ENCODE measurements at places on chromosomes 6 and 20.

GRCh38 chr20:47300071-47300470 is 56.4 kb downstream of the ZMYND8 start:
- DNase-seq = no peak

DNA sequence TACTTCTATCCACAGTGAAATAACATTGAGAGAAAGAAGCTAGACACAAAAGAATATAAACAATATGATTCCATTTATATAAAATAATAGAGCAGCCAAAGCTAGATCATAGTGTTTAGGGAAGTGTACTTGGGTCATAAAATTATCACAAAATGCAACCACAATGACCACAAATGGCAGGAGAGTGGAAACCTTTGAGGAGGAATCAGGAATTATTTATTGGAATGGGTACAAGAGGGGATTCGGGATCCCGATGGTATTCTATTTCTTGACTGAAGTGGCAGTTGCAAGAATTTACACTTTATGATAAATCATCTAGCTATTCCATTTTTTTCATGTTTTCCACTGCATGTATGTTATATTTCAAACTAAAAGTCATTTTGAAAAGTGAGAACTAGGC is 76.1 kb downstream of the IPCEF1 start:
- no peak for DNase-seq

DNA sequence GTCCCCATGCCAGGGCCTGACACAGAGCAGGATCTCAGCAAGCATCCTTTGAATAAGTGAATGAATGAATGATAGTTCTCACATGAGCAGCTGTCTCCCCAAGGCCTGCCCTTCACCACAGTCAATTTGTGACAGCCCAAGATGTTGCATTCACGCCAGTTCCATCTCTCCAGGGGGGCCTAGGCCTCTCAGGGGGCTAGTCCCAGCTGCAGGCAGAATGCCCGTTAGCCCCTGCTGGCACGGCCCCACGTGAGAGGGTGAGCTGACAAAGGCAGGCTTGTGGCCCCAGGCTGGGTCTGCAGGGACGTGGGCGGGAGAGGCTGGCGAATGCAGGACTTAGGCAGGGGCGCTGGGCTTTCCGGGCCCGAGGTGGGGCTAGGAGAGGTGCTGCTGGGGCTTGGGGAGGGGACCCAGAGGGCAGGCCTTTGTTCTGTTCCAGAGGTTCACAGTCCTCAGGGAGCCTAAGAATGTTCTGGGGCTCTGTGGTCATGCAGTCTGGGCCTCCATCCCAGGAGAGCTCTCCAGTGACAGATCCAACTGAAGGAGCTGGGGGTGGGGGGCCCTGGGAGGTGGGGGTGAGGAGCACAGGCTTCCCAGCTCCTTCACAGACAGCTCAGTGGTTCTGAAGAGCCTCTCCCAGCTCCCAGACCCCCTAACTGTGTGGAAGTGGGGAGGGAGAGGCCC is 30.5 kb upstream of the TLDC2 start:
- no peak for DNase-seq

DNA sequence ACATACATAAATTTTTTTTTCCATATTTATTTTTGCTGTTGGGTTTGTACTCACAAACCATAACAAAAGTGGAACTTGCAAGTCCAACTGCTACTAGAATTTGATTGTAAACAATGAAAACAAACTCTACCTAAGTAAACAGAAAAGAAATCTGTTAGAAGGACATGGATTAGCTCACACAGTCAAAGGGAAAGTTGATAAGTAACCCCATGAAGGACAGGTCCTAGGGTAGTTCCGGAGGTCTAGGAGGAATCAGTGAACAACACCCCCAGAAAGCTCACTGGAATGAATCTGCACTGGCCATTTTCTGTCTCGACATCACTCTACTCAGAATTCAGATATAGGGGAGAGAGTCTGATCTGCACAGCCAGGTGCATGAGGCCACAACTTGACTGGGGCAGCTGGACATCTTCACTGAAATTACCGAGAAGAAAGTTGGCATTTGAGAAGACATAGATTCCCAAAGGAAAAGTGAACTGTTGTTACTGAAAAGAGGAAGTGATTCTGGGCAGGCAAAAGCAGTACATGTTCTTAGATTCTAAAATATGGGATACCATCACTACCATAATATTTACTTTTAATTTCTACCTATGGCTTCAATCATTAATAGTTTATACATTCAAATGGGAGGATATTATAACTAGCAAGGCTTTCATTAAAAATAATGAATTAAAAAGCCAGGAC is 76.4 kb downstream of the HMGN3 start:
- DNase-seq = no peak

GRCh38 chr6:4472969-4473642 is 303.1 kb upstream of the CDYL start:
- no peak for DNase-seq

DNA sequence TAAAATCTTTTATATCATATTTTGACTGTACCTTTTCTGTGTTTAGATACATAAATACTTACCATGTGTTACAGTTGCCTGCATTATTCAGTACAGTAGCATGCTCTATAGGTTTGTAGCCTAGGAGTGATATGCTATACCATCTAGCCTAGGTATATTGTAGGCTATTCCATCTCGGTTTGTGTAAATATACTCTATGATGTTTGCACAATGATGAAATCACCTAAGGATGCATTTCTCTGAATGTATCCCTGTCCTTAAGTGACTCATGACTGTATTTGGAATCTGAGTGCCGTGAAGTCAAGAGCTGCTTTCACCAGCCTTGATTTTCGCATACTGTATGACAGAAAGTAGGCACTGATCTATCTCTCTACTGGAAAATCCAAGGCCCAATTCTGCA is 129.9 kb downstream of the UTRN start:
- DNase-seq = no peak

DNA sequence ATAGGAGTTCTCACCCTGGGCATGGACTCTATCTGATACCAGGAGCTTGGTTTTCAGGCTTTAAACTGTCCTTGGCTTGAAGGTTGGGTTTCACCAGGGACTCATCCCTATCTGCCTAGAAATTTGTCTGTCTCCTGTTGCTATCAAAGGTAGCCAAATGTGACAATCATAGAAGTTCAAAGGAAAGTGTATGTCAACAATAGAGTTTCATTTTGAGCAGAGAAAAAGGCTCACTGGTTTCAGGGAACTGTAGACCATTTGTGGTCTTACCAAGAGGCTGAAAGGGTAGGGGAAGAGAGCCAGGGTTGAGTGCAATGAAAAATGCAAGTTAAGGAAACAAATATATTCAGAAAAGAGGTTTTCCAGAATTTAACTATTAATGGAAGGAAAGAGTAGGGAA is 966.8 kb upstream of the CITED2 start:
- DNase-seq = no peak

DNA sequence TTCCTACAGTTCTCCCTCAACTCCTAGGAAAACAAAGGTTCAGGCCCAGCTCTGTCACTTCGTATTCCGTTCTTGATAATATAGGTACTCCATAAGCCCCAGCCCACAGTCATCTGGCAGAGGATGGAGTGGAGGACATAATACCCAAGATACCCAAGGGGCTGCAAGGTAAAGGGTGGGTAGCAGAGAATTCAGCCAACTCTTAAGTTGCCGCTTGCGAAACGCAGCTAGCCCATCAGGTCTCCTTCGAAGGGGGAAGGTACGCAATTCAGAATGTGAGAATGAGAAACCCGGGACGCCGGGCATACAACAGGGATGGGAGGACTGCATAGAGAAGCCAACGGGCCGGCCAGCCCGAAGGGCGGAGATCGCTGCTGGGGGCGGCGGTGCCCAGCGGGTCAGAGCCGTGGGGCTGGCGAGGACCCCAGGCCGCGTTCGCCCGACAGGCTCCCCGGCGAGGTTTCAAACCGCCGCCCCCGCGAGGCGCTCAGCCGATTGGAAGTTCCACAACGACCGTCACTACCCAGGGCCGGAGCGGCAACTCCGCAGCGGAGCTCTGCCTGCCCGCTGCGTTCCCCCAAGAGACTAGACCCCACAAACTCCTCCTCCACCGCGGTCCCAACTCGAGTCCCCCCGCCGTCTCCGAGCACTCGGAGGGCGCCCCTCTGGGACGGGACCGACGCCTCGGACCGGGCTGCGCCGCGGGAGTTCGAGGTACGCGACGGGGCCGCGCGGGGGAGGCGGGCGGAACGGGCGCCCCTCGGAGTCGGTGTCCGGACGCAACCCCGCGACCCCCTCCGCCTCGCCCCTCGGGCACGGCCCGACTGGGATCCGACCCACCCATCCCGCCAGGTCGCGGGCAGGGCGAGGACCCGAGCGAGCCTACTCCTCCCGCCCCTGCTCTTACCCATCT is 911 bp downstream of the CDK19 start:
- DNase-seq = peak; percentile 80

DNA sequence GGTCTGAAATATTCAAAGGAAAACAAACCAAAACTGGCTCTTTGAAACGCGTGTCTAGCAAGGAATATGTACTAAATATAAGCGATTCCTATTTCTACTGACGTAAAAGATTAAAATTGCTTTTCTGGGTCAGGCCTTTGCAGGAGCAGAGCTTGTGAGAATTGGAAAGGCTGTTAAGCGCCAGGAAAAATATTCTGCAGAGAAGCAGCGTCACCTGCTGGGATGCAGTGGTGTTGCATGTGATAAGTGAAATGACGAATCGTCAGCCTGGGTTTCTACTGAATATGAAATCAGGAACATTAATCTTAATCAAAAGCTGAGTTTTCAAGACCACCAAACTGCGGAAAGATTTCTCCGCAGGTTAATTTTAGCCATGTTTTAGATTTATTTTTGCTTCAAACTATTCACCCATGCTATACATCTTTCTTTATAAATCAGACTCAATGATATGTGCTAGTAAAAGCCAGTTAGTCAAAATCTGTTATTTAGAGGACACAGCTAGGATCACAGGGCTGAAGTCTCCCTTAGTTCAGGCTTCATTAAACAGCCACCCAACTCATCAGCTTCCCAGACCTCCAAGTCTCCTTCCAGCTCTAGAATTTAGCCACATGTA is 67.4 kb downstream of the ALDH8A1 start:
- DNase-seq = peak; percentile 77

- DNase-seq = no peak
Measured at GRCh38 chr6:85726206-85726605, 83.5 kb upstream of the SYNCRIP start.

DNA sequence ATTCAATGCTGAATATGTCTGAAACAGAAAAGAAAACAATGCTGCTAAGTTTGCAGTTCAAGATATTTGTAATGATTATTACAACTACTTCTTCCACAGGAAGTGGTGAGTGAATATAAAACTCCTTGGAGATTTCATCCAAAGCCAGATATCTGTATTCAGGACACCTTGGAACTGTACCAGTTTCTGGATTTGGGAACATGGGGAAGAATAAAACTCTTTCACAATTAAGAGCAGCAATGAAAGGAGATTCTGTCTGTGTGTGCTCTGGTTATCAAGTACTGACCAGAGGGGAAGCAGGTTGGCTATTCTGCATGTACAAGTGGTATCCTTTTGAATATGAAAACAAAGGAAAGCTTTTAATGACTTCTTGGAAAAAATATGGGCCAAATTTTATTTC is 21.1 kb downstream of the ELOVL2 start:
- DNase-seq = no peak

DNA sequence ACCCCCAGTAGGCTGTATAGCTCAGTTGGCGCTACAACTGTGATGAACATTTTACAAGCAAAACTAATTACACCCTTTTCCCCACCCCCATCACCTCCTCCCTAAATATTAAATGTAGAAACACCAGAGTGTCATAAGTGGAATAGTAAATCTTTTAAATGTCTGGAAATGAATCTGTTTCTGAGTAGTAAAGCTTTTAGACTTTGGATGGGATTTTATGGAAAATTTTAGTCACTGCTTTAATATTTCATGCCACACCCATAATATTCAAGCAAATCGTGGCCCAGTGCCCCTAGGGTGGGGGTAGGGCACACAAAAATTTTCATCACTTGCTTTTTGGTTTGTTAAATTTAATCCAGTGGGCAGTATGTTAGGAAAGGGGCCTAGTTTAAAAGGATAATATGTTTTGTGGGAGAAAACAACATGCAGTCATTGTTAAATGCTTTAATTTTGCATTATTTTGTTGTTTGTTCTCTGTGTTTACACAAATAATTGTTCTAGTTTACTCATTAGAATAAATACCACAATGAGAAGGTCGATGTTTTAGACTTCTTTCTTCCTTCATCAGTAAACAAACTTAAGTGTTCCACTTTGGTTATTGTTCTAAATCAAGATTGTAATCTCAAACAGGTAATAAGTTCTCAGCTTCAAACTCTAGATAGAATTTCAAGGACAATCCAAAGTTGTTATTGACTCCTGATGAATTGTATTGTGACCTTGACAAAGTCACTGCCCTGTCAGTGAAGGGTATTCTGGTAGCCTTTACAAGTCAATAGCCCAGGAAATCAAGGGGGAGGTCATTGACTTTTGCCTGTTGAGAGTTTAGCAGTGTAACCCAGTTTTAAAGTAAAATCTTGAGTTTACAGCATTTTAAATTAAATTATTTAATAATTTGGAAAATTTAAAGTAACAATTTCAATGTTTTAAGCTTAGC is 79.2 kb downstream of the CBFA2T2 start:
- DNase-seq = no peak

DNA sequence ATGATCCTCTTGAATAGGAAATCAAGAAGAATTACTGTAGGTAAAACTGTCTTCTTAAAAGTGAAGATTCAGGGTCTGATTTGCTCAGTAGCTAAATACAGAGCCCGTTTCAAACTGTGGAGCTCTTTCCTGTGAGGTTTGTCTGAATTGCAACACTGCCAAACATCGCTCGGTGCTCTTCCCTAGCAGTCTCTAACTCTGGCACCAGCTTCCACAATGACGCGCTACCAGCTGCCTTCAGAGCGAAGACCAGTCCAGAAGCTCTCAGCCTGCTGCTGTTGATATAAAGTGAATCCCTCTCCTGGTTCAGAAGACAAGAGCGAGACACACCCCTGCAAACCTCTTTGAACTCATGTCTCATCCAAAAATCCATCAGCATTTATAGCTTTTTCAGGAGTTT is 447.0 kb downstream of the LMBRD1 start:
- no peak for DNase-seq

DNA sequence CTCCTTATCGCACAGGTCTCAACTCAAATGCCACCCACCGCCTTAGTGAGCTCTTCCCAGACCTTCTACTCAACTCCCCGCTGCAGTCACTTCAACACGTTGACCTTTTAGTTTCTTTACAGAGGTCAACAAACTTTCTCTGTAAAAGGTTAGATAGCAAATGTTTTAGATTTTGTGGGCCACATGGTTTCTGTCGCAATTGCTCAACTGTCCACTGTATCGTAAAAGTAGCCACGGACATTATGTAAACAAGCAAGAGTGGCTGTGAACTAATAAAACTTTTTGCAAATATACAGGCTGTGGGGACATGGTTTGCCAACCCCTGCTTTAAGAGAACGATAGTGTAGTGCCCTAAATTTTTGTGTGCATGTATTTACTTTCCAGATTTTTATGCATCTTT is 247.6 kb upstream of the TSHZ2 start:
- DNase-seq = no peak

DNA sequence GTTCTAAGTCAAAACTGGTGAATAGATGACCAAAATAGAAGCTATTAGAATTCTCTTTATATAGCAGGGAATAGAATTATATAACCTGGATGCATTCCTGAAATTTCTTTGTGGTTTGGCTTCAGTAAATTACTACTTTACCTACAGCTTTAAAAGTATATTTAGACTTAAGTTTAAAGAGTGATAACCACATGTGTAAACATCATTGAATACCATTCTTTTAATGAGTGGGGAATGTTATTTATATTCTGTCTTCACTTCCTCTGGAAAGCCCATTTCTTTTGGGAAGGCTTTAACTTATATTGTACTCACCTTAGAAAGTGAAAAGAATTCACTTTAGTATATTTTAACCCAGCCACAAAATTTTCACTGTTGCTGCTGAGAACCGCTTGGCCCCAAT is 39.1 kb downstream of the PLEKHG1 start:
- no peak for DNase-seq
